ENCODE measurements at places on chromosomes 16 and 17. TPM values are rescaled to one million over a fixed set of nuclear protein-coding genes. Genes with fewer than 3 reads are reported as not detected.

GRCh38 chr17:57247261-57247660, 9.1 kb upstream of the MSI2 start:
- DNase-seq: no peak

- no peak for DNase-seq
These were observed 43.4 kb downstream of the SOX9 start for GRCh38 chr17:72164158-72164739.

DNA sequence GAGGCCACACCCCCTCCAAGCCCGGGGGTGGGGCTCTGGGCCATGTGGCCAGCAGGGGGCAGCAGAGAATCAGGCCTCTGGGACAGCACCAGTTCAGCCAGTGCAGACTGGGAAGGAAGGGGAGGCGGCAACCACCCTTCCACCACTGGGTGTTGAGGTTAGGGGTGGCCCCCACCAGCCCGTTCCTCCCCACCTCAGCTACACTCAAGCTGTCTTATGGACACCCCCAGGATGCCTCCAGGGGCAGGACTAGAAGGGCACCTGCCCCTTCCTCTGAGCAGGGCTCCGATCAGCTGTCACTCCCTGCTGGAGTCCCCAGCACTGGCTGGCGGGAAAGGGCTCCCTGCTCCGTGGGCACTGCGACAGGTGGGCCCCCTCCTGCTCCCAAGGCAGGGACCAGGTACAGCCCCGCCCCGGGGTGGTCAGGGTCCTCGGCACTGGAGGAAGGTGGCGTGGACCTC, 21.8 kb downstream of the KATNB1 start:
- peak; percentile 99 for DNase-seq

CDK5R1 gene
- 9.9 TPM for total RNA-seq

- no peak for DNase-seq
These were observed 351.3 kb downstream of the SOX9 start for GRCh38 chr17:72472106-72472505.

TMEM92 gene
- 12.2 TPM for total RNA-seq
